ENCODE measurements at places on chromosomes 16 and 17.
A peak's percentile ranks its signal among the peaks of the same experiment; 100 is the strongest.

- DNase-seq: peak; percentile 66
Measured at GRCh38 chr17:59365383-59365981, 34.0 kb downstream of the YPEL2 start.

- no peak for DNase-seq
Measured at GRCh38 chr17:6546069-6546718, 10.2 kb downstream of the PITPNM3 start.

- no peak for DNase-seq
Measured at GRCh38 chr16:78092758-78093157, 6.7 kb upstream of the WWOX start.

- no peak for DNase-seq
Measured at GRCh38 chr17:72719578-72720493, 372.7 kb downstream of the SLC39A11 start.

GRCh38 chr16:10080051-10080772, 102.0 kb downstream of the GRIN2A start:
- no peak for DNase-seq

DNA sequence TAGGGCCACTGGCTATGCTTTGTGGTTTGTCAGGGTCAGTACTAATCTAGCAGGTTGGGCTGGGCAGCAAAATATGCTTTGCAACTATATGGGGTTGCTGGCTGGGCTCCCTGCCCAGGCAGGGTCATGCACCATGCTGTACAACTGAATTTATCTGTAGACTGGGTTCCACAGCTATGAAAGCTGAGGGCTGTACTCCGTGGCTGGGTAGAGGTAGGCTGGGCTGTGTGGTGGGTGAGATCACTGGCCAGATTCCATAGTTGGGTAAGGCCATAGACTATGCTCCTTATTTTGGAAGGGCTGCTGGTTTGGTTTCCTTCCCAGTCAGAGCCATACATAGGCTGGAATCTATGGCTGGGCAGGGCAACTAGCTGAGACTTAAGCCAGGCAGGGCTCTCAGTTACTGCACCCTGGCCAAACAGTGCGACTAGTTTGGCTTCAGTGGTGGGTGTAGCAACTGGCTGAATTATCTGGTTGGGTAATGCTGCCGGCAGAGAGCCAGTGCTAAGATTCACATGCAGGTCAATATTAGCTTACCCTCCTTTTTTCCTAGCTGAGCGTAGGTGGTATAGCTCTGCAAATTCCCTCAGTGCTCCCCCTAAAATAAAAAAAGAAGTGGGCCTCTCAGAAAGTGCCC, 769.1 kb upstream of the CDH8 start:
- DNase-seq: no peak

DNA sequence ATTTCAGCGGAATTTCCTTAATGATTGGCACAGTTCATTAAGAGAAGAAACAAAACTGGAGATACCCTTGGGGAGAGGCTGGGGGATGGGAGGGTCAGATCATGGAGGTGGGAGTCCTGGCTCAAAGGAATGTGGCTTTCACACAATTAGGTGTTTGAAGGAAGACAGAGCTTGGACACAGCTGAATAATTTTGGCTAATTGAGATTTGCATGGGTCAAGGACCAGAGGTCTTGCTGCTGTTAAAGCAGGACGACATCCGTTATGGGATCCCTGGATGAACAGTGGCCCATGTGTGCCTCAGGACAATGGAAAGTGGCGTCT, 160.3 kb downstream of the HS3ST3B1 start:
- DNase-seq: no peak

- no peak for DNase-seq
Measured at GRCh38 chr16:19288872-19289799, 3.6 kb downstream of the CLEC19A start.

- DNase-seq: no peak
Measured at GRCh38 chr17:35519439-35519838, 18.0 kb downstream of the SLFN12L start.

- DNase-seq: no peak
Measured at GRCh38 chr16:11957591-11958395, 7.2 kb upstream of the TNFRSF17 start.

- DNase-seq: peak; percentile 90
Measured at GRCh38 chr16:31094424-31095120, at the start of gene VKORC1. VKORC1 (minus strand) TSS chr16:31094797; CDS start chr16:31094729, 68 bp downstream.

DNA sequence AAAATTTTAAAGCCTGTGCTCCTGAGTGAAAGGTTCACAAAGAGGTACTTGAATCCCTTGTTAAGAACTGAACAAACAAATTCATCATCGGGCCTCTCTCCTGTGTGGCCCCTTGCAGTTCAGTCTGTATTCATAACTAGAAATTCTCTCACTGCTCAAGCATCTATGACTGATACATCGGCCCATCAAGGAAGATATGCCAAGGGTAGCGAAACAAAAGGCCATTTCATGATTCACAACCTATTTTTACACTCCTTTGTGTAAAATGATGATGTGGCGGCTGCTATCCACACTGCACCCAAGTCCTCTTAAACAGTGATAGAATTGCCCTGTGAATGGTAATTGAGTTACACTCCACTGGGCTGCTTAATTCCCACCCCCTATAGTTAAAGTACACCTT, 204.6 kb downstream of the STX8 start:
- DNase-seq: no peak

DNA sequence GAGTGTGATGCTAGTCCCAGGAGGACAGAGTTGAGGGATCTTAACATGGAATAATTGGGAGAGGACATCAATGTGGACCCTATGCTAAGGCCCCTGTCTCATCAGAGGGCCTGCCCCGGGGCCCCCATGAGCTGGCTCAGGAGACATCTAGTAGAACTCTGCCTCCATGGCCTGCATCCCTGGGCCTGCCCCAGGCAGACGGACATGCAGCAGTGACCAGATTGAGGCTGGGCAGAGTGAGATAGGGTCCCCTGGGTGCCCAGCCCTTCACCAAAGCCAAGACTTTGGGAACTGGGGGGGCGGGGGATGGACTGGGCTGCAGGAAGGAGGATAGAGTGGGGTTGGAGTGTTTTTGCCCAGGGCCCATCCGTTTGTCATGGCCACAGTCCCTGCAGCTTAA, 115.2 kb downstream of the CCDC182 start:
- DNase-seq: no peak

- no peak for DNase-seq
Measured at GRCh38 chr16:5216441-5217080, 119.0 kb upstream of the EEF2KMT start.

- no peak for DNase-seq
Measured at GRCh38 chr16:56295059-56295665, 103.9 kb downstream of the GNAO1 start.

- no peak for DNase-seq
Measured at GRCh38 chr16:61382435-61382834, 653.8 kb downstream of the CDH8 start.

GRCh38 chr17:38617967-38618760, 12.4 kb upstream of the SRCIN1 start:
- no peak for DNase-seq

GRCh38 chr16:87698676-87699199, 67.0 kb downstream of the KLHDC4 start:
- DNase-seq: no peak

DNA sequence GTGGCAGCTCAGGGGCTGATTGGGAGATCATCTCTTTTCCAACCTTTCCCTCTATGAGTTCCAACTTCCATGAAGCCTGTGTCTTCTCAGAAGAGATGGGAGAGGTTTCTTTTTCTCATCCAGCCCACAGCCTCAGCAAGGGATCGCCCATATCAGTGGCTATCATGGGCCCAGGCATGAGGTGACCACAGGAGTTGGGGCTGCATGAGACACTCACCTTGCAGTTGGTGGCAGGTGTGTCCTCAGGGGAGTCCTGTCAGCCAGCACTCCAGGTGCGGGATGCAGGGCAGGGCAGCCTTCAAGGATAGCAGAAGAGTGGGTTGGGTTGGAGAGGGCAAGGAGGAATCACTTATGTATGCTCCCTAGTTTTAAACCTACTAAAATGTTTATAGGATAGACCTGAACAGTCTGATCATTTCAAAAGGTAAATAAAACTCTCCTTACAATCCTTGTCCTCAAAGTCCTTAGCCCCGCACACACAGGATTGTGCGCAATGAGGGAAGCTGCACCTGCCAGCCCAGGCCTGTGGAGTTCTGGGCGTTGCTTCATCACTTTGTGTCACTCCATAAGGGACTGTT, 811.1 kb downstream of the KCNJ18 start:
- no peak for DNase-seq

DNA sequence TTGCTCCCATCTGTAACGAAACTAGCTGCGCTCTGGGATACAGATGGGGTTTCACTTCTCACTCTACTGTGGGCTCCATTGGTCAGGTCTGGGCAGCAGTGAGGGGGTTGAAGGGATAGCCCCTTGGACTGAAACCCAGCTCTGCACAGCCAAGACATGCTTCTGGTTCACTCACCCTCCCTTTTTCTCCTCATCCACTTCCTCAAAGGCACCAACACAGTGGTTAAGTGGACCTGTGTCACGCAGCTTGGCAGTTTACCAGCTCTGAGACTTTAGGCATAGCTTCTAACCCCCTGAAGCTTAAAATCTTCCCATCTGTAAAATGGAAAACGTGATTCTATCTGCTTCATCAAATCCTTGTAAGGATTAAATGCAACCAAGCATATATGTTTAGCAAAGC, 11.5 kb upstream of the KRT38 start:
- DNase-seq: no peak
